Right lobe of liver (tissue), 6 donors: ENCODE measurements at places on chromosomes 5 and 9. TPM values are rescaled to one million over a fixed set of nuclear protein-coding genes. Genes with fewer than 3 reads are reported as not detected.

The SLC6A19 gene
- 0.49 TPM for total RNA-seq

The MARCHF11 gene
- not detected for total RNA-seq

The IFNA13 gene
- not detected for total RNA-seq

The TMCO6 gene
- total RNA-seq = 45.5 TPM

The ENTPD2 gene
- total RNA-seq = 0.86 TPM

The IFT74 gene
- total RNA-seq = 6.7 TPM

The KLF9 gene
- total RNA-seq = 28.0 TPM

The FOXD4L4 gene
- total RNA-seq = not detected

The PCDHGB1 gene
- total RNA-seq = 0.60 TPM

The THOC3 gene
- total RNA-seq = 21.9 TPM

The DOCK2 gene
- total RNA-seq = 5.0 TPM

The UNC13B gene
- 16.4 TPM for total RNA-seq

The NME5 gene
- total RNA-seq = not detected
